Cerebellum (tissue), 4 donors: ENCODE measurements at places on chromosomes 2 and 18. TPM values are rescaled to one million over a fixed set of nuclear protein-coding genes. Genes with fewer than 3 reads are reported as not detected.

Gene NXPH2
- 12.7 TPM for total RNA-seq

Gene MAL
- total RNA-seq: not detected

Gene MYCN
- 39.5 TPM for total RNA-seq

Gene NOSTRIN
- 8.7 TPM for total RNA-seq

Gene SERPINB10
- not detected for total RNA-seq

Gene EFR3B
- total RNA-seq: 31.9 TPM

Gene UGT1A9
- not detected for total RNA-seq

Gene CAPN14
- total RNA-seq: 2.8 TPM

Gene INPP5D
- total RNA-seq: 4.9 TPM

Gene RNF152
- 80.7 TPM for total RNA-seq

Gene DLGAP1
- 78.1 TPM for total RNA-seq

Gene CLHC1
- 51.1 TPM for total RNA-seq

Gene ELAC1
- 7.8 TPM for total RNA-seq

Gene GALNT13
- total RNA-seq: 14.2 TPM

Gene SRD5A2
- total RNA-seq: 0.18 TPM

Gene STAT1
- total RNA-seq: 24.7 TPM

Gene MAP3K19
- 3.1 TPM for total RNA-seq

Gene COLEC12
- total RNA-seq: 25.3 TPM

Gene GPR45
- 1.5 TPM for total RNA-seq

Gene NYAP2
- 21.1 TPM for total RNA-seq

Gene OSR1
- total RNA-seq: 8.7 TPM

Gene AQP4
- total RNA-seq: 84.5 TPM

Gene REG3G
- not detected for total RNA-seq

Gene SIX3
- total RNA-seq: not detected
